ENCODE measurements at places on chromosomes 13 and 19.

DNA sequence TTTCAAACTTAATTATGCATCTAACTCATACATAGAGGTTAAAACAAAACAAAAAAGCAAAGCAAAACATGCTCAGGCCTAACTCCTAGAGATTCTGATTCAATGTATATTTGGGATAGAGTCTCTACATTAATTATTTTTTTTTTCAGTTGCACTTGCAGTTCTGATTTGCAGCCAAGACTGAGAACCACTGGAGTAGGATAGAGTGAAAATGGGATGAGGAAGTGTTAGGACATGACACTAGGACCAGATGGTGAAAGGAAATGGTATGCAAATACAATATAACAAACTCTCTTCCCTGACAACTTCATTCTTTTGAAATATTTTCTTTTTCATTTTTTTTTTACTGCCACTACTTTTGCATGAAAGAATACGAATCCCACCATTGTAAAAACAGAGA, 1.8 kb downstream of the CCDC122 start:
- no peak for DNase-seq

GRCh38 chr13:34816245-34816884, 125.7 kb upstream of the NBEA start:
- no peak for DNase-seq

- no peak for DNase-seq
These were observed 326.3 kb downstream of the DCLK1 start for GRCh38 chr13:35804901-35805300.

DNA sequence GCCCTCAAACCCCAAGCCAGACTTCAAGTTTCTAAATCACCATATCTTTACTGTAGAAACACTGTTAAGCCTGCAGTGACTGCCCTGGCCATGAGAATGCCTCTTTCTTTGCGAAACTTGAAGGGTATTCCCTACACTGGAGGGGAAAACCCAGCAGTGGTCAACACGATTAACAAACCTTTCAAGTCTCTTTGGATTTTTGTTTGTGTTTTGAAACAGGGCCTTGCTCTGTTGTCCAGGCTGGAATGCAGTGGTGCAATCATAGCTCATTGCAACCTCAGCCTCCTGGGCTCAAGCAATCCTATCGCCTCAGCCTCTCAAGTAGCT, 17.4 kb upstream of the POMP start:
- no peak for DNase-seq

DNA sequence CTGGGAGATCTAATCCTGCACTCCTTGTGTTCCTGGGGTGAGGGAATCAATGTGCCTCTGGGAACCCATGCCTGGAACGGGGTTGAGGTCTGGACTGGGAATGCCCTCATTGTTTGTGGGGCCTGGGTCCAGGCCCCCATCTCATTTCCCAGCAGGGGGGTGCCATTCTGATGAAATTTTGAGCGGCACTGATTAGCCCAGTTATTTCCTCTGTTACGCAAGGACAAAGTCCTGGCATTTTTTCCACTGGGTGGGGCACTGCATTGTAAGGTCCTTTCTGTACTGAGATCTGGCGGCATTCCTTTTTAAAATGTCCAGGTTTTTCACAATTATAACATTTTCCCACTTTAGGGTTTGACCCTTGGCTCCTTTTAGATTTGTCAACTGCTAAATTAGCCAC, 14.8 kb downstream of the FPR3 start:
- no peak for DNase-seq

GRCh38 chr13:49836516-49836915, 44.0 kb upstream of the KPNA3 start:
- DNase-seq: no peak

DNA sequence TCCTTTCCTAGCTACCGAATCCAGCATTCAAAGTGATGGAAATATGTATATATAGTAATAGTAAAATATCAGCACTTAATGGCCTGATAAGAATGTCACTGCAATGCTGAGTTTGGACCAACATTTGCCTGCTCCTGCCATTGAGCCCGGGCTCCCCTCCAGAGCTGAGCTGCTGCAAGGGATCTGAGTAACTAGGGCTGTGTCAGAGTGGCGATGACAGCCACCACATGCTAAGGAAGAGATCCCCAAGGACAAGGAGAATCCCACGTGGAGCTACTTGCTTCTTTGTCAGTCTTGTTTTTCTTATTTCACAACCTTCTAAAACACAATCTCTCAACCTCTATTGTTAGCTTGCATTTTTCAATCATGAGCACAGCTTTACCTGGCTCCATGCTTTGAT, 19.5 kb upstream of the ALOX5AP start:
- DNase-seq: no peak

DNA sequence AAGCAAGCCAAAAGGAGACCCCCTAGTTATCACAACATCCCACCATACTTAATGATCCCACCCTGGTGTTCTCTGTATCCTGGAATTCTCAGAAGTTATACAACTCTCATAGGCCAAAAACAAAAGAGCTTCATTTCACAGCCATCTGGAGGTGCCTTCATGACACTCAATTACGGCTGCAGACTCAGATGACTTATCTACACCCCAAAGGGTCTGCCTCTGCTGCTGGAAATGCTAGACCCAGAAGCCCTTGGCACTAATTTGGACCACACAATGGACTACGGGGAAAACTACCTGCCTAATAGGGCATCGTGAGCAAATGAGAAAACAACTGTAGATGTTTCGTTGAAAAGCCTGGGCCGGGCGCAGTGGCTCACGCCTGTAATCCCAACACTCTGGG, 40.2 kb downstream of the BRD4 start:
- no peak for DNase-seq

- no peak for DNase-seq
These were observed 42.0 kb upstream of the MAB21L1 start for GRCh38 chr13:35518337-35518946.

DNA sequence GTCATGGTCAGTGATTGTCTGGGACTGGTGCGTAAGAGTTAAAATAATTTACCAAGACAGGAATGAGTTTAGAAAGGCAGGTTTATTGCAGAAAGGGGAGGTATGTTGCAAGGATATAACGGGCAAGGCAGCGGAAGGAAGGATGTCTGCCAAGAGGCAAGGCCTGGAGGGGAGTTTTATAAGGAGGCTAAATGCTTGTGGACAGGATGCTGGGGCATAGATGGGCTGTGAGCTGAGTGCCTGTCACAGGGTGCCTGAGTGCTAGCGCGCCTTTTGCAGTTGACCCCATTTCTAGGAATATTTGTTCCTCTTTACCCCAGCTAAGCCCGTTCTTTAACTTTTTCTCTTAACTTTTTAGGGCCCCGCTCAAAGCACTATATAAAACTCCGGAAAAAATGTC, 58.7 kb downstream of the TEX26 start:
- no peak for DNase-seq

GRCh38 chr13:79678100-79678499, 197.1 kb downstream of the NDFIP2 start:
- DNase-seq: no peak

- no peak for DNase-seq
These were observed 55.0 kb downstream of the ZIC5 start for GRCh38 chr13:99916366-99917103.

All from stimulated activated CD4-positive, alpha-beta T cell treated with anti-CD3 and anti-CD28 coated beads, Interleukin-1b, Interleukin-23, amount 100 ng/mL, for 1 hour (primary cell).